H1 (cell line): ENCODE measurements at places on chromosomes 3 and 15. TPM values are rescaled to one million over a fixed set of nuclear protein-coding genes. Genes with fewer than 3 reads are reported as not detected.

The CPEB1 gene
- total RNA-seq, result 4.0 and 4.5 TPM in 2 replicates

GRCh38 chr3:157159762-157160657 lies at the start of gene CCNL1:
CCNL1 (minus strand) TSS chr3:157160147; CDS start chr3:157160094, 53 bp downstream.
- no peaks in the 10 kb centered on the region for H3K4me1 ChIP-seq
- peak within 1 kb of the TSS; percentile 91 for H3K4me3 ChIP-seq
- peak; percentile 76 for DNase-seq
- no peaks in the 10 kb centered on the region for H3K27me3 ChIP-seq
- peak within 1 kb of the TSS; percentile 98 for H3K27ac ChIP-seq

DNA sequence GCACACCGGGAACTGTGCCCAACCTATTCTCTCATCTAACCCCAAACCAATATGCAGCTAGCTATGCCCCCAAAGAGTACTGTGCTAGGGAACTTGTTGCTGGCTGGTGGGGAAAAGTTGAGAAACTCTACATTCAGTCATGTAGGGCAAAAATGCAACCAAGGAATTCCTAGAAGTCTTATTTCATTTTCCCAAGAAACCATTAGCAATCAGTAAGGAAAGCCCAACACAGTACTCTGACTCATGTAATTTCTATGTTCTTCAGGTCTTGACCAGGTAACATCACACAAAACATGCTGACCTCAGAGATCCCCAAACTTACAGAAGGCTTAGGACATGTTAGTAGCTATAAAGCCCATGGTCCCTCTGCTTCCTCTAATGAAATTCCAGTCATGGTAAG lies 52.1 kb downstream of the TASOR start:
- no peak overlapping the region for H3K27ac ChIP-seq
- peaks cover 25% of the 10 kb centered on the region for H3K36me3 ChIP-seq
- DNase-seq, result no peak
- H3K4me3 ChIP-seq, result no peak overlapping the region
- H3K27me3 ChIP-seq, result no peaks in the 10 kb centered on the region

The CNTN4 gene
- 2.2 and 3.3 TPM in 2 replicates for total RNA-seq

The GHRL gene
- total RNA-seq, result 0.35 TPM in 1 of 2 replicates, not detected in the other

The LRRC2 gene
- 6.4 and 7.3 TPM in 2 replicates for total RNA-seq

- H3K27ac ChIP-seq, result no peak overlapping the region
- no peak for DNase-seq
- no peaks in the 10 kb centered on the region for H3K36me3 ChIP-seq
- H3K4me1 ChIP-seq, result no peaks in the 10 kb centered on the region
- H3K4me3 ChIP-seq, result no peak overlapping the region
Observed at GRCh38 chr3:145849115-145849514, 311.9 kb downstream of the PLOD2 start.

The MB21D2 gene
- 20.7 and 21.0 TPM in 2 replicates for total RNA-seq

The SLC15A2 gene
- 1.8 and 2.0 TPM in 2 replicates for total RNA-seq

GRCh38 chr3:12194209-12194608 lies 35.5 kb upstream of the TIMP4 start:
- H3K27me3 ChIP-seq, result no peaks in the 10 kb centered on the region
- no peaks in the 10 kb centered on the region for H3K4me1 ChIP-seq
- H3K36me3 ChIP-seq, result no peaks in the 10 kb centered on the region
- H3K27ac ChIP-seq, result no peak overlapping the region
- DNase-seq, result no peak
- H3K4me3 ChIP-seq, result no peak overlapping the region

- no peaks in the 10 kb centered on the region for H3K27me3 ChIP-seq
- no peaks in the 10 kb centered on the region for H3K4me1 ChIP-seq
- H3K36me3 ChIP-seq, result no peaks in the 10 kb centered on the region
- no peak overlapping the region for H3K27ac ChIP-seq
- no peak for DNase-seq
- H3K4me3 ChIP-seq, result no peak overlapping the region
Observed at GRCh38 chr15:58019503-58020376, 45.8 kb downstream of the ALDH1A2 start.

GRCh38 chr3:56086355-56086754 lies 381.9 kb downstream of the ERC2 start:
- no peak for DNase-seq
- H3K27me3 ChIP-seq, result no peaks in the 10 kb centered on the region
- no peaks in the 10 kb centered on the region for H3K36me3 ChIP-seq
- no peak overlapping the region for H3K27ac ChIP-seq
- H3K4me1 ChIP-seq, result no peaks in the 10 kb centered on the region

- DNase-seq, result no peak
- no peaks in the 10 kb centered on the region for H3K27me3 ChIP-seq
- no peak overlapping the region for H3K27ac ChIP-seq
- H3K36me3 ChIP-seq, result peaks cover 54% of the 10 kb centered on the region
- no peak overlapping the region for H3K4me3 ChIP-seq
Observed at GRCh38 chr3:50118237-50118636, 29.5 kb downstream of the RBM5 start.

The ROPN1 gene
- total RNA-seq, result 0.44 TPM in 1 of 2 replicates, not detected in the other

DNA sequence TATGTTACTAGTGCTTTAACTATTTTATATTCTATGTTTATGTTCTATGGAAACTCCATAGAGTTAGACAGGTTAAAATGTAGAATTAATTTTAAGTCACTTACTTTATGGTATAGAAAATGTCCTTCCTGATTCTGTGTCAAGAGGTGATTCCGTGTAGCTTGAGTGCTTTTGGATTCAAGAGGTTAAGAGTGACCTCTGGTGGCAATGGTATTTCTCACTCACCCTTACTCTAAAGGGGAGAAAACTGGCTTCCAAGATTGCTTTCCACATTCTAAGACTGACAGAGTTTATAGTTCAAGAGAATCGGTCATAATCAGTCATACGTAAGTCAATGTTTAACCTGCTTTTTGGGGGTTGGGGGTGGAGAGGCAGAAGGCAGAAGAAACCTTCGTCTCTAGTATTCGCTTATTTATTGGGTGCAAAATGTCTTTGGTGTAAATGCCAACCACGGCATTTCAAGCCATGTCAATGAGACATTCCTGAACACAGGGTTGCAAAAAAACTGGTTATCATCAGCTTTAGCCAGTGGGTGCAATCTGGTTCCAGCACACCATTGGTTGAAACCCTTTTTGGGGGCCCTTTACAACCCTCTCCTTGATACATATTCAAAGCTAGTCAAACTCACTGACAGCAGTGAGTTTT lies 92.0 kb upstream of the VGLL3 start:
- H3K27me3 ChIP-seq, result no peaks in the 10 kb centered on the region
- no peaks in the 10 kb centered on the region for H3K4me1 ChIP-seq
- H3K4me3 ChIP-seq, result no peak overlapping the region
- peak; percentile 5 for DNase-seq
- no peak overlapping the region for H3K27ac ChIP-seq

DNA sequence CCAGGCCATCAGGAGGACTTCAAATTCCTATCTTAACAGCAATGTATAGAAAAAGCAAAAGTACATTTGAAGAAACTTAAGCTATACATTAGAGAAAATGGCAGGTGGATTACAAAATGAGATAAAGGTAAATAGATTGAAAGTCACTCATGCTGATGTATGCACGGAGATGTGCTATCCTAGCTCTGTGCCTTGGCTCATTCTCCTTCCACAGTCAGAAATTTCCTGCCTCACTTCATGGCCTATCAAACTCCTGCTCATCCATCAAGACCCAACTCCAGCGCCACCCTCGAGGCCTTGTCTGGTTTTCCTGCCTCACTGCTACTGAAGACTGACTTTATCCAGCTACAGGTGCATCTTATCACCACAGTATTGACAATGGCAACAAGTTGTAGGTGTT lies 72.9 kb downstream of the NSMCE3 start:
- H3K36me3 ChIP-seq, result no peaks in the 10 kb centered on the region
- H3K4me3 ChIP-seq, result no peak overlapping the region
- no peaks in the 10 kb centered on the region for H3K27me3 ChIP-seq
- H3K27ac ChIP-seq, result no peak overlapping the region

DNA sequence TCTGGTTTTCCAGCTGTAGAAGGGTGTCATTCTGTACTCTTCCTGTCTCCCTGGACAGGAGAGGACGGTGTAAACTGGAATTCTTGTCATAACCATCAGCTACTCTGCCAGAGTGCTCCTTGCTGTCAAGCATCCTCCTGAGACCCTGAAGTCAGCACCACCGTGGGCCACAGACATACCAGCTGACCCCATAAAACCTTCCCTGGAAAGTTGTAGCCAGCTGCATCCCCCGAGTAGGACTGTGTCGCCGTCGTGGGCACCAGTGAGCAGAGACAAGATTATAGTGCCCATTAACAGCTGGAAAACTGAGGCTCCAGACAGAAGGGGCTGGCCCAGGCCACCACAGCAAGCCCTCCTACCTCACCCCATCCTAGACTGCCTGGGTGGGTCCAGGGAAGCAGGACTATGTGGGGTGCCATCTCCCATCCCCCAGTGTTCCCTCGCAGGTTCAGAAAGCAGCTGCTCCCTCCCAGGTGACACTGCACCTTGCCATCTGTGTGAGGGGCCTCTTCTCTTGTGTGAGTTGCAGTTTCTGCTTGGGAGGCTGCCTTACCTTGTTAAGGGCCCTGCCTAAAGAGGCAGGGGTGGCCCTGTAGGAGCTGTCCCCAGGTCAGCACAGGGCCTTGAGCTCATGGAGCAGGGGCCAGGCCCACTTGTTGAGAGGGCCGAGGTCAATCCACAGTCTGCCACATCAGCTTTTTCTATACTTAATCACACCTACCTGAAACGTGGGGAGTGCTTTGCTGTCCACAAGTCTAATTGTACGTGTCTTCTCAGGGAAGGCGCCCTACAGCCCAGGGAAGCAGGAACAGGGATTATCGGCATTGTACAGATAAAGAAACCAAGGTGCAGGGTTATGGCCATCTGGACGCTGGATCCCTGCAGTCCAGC lies 191.9 kb upstream of the LINGO1 start:
- H3K36me3 ChIP-seq, result no peaks in the 10 kb centered on the region
- peaks cover 8% of the 10 kb centered on the region for H3K27me3 ChIP-seq
- no peak overlapping the region for H3K4me3 ChIP-seq
- H3K27ac ChIP-seq, result no peak overlapping the region; the same call in 1 of the 2 replicates
- H3K4me1 ChIP-seq, result peaks cover 11% of the 10 kb centered on the region

GRCh38 chr3:71504250-71505036 lies 79.1 kb downstream of the FOXP1 start:
- no peak overlapping the region for H3K27ac ChIP-seq
- H3K27me3 ChIP-seq, result no peaks in the 10 kb centered on the region
- no peak for DNase-seq
- H3K4me1 ChIP-seq, result no peaks in the 10 kb centered on the region

The AGTR1 gene
- not detected in 2 replicates for total RNA-seq

DNA sequence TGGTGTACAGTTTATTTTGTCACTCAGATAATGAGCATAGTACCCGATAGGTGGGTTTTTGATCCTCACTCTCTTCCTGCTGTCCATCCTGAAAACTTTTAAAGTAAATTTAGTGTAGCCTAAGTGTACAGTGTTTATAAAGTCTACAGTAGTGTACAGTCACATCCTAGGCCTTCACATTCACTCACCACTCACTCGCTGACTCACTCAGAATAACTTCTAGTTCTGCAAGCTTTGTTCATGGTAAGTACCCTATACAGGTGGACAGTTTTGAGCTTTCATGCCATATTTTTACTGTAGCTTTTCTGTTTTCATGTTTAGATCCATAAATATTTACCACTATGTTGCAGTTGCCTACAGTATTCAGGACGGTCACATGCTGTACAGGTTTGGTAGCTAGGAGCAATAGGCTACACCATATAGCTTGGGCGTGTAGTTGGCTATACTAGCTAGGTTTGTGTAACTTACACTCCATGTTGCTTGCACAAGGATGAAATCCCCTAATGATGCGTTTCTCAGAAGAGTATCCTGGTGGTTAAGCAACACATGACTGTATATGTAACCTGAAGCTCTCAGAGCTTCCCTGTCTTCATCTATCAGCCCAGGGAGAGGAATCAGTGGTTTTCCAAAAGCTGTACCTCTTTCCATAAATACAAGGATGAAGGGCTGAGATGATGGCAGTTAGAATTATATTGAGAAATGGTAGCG lies 87.6 kb upstream of the SLC25A26 start:
- H3K4me1 ChIP-seq, result no peaks in the 10 kb centered on the region; the same call in 1 of the 2 replicates
- no peak for DNase-seq
- H3K36me3 ChIP-seq, result no peaks in the 10 kb centered on the region
- no peak overlapping the region for H3K27ac ChIP-seq
- H3K4me3 ChIP-seq, result no peak overlapping the region

DNA sequence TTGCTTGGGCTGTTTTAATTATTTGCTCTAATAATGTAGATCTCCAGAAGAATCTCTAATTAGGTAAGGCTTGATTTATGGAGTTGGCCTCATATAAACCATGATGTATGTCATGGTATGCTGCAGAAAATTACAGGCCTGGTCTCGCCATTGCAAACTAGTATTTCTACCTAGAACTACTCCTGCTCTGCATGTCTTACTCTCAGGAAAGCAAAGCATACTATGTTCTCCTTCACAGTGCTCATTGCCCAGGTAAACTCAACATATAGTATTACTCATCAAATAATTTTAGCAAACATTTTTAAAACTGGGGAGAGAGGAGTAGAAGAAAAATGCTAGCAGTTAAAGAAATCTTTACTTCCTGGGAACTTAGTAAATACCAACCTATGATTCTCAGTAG lies 90.7 kb downstream of the FILIP1L start:
- no peaks in the 10 kb centered on the region for H3K4me1 ChIP-seq
- no peak overlapping the region for H3K4me3 ChIP-seq
- no peaks in the 10 kb centered on the region for H3K27me3 ChIP-seq
- H3K36me3 ChIP-seq, result no peaks in the 10 kb centered on the region

The PDZRN3 gene
- 16.8 and 20.5 TPM in 2 replicates for total RNA-seq

- no peaks in the 10 kb centered on the region for H3K4me1 ChIP-seq
- DNase-seq, result no peak
- H3K36me3 ChIP-seq, result no peaks in the 10 kb centered on the region
- H3K27ac ChIP-seq, result no peak overlapping the region
- H3K4me3 ChIP-seq, result no peak overlapping the region
Observed at GRCh38 chr15:58074452-58074851, 8.9 kb upstream of the ALDH1A2 start.

GRCh38 chr3:127210654-127210943 lies 17.7 kb downstream of the PRR23E start:
- no peak overlapping the region for H3K27ac ChIP-seq
- no peaks in the 10 kb centered on the region for H3K27me3 ChIP-seq
- no peak for DNase-seq
- no peaks in the 10 kb centered on the region for H3K36me3 ChIP-seq

DNA sequence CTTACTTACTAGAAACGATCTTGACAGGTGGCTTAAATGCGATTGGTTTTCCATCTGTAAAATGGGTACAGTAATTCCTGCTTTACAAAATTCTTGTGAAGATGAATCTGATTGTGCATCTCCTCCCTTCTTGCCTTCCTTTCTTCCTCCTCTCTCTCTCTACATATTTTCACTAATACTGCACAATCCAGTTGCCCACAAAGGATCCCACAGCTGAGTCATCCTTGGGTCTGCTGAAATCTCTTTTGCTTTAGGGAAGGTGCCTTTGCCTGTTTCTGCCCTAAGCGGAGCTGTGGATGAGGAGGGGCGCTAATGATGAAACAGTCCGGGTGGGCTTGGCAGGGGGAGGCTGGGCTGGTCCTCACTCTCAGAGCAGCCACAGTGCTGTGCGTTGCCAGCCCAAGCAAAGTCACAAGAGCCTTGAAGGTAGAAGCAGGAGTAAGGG lies 46.1 kb downstream of the AMOTL2 start:
- DNase-seq, result no peak
- H3K27me3 ChIP-seq, result no peaks in the 10 kb centered on the region
- H3K4me3 ChIP-seq, result no peak overlapping the region
- peaks cover 12% of the 10 kb centered on the region for H3K4me1 ChIP-seq

The RMDN3 gene
- total RNA-seq, result 24.1 and 25.0 TPM in 2 replicates
